Aorta (tissue), 5 donors: ENCODE measurements at places on chromosomes 1 and 21. TPM values are rescaled to one million over a fixed set of nuclear protein-coding genes. Genes with fewer than 3 reads are reported as not detected.

The CFAP141 gene
- not detected for total RNA-seq

The RGS1 gene
- total RNA-seq: 43.4 TPM

The SH2D1B gene
- 0.63 TPM for total RNA-seq

The RAB3B gene
- total RNA-seq: 0.03 TPM

The VWA5B1 gene
- total RNA-seq: not detected

The ANGPTL3 gene
- total RNA-seq: not detected

The UBXN10 gene
- total RNA-seq: 0.23 TPM

The GNAT2 gene
- not detected for total RNA-seq

The TSPAN2 gene
- 83.0 TPM for total RNA-seq

The ATAD3B gene
- 8.1 TPM for total RNA-seq

GRCh38 chr1:220250681-220251080, 21.6 kb downstream of the RAB3GAP2 start:
- no peak for DNase-seq

DNA sequence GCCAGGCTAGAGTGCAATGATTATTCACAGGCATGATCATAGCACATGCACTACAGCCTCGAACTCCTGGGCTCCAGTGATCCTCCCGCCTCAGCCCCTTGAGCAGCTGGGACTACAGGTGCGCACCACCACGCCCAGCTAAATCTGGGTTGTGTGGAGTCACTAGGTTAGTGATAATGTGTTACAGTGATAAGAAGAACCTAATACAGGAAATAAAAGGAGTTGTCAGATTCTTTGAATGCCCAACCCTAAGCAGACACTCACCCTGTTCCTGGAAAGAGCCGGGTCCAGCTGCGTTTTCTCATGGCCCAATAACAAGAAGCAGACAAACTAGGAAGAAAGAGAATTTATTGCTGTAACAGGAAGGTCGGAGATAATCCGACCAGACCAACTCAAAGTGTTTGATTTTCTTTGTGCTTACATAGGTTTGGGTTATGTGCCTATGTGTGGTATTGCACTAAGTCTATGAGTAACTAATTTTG, 8.8 kb downstream of the IFNGR2 start:
- peak; percentile 17 for DNase-seq

- DNase-seq: no peak
Observed at GRCh38 chr1:60890664-60891063, 191.7 kb upstream of the NFIA start.

DNA sequence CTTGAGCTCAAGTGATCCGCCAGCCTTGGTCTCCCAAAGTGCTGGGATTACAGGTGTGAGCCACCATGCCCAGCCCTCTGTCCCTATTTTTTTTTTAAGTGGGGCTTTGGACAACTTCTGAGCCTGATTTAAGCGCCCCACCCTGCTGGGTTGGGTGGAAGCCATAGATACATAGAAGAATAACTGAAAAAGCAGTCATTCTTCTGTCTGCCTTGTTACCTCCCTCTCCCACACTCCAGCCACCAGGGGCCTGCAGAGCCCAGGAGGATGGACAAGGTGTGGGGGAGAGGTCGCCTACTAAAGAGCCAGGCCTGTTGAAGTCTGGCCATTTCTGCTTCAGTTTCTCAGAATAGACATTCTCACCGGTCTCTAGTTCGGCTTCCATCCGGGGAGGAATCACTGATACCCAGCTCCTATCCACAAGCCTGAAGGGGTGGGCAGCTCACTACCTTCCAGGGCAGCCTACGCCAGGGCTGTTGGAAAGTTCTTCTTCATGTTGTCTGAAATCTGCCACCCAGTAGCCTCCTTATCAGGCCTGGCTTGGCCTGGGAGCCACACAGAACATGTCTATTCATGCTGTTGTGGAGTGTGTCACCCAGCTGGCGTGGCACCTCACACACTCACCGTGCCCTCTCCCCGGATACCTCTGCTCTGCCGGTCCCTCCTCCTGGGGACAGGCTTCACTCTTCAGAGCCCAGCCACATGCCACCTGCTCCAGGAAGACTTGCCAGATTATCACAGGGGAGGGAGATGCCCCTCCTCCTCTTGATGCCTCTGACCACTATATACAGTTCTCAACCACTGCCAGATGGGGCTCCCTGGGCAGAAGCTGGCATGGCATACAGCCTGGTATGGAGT, 27.7 kb downstream of the KNCN start:
- DNase-seq: peak; percentile 31

GRCh38 chr1:82377201-82377884, 576.6 kb downstream of the ADGRL2 start:
- no peak for DNase-seq

DNA sequence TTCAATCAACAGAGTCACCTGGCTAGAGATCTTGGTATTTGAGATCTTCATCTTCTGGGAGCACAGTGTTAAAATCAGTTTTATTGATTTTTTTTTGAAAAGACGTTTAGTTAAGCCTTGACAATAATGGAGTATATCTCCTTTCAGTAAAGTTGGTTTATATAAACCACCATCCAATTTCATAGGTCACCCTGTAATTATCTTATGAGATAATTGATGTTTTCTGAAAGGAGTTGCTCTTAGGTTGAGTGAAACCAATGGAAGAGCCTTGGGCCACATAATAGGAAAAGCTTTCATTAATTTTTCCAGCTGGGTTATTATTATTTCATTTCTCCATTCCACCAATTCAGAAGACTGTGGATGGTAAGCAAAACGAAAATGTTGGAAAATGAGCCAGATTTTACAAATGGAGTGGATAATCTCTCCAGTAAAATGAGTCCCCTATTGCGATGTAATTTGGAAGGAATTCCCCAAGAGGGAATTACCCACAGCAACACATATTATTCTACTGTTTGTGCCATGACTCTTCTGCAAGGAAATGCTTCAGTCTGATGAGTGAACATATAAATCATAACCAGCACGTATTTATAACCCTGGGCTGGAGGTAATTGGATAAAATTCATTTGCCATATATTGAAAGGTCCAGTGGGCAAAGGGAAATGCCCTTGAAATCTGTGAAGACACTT, 46.2 kb upstream of the TINAGL1 start:
- DNase-seq: no peak

DNA sequence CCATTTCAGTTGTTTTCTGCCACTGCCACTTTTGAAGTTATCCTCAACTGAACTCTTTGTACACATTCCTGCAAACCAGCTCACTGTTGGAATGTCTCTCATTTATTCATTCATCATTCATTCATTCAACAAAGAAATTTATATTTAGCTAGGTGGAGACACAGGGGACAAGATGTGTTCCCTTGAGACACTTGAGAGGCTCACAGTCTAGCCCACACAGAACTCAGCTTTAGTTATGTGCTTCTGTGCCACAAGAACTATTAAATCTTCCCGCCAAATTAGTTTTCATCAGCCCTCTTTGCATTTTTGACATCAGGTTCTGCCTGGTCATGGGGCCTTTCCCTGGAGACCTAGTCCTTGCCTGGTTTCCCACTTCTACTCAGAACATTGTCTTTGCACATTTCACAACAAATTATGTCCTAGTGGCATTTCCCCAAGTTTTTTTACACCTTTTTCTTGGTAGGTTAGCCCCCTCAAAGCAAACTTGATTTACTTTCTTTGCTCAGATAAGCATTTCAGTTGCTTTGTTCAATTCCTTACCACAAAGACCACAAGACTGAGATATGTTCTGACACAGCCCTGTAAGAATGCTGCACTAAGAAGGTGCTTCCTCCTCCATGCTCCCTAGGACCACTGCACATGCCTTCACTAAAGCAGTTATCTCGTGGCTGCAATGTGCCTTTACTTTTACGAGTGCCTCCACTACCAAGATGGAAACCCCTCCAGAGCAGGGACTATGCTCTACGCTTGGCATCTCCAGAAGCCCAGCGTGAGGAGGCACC, 31.0 kb downstream of the ILDR2 start:
- DNase-seq: no peak

GRCh38 chr1:203176273-203177035, 828 bp upstream of the MYBPH start:
- DNase-seq: peak; percentile 63

DNA sequence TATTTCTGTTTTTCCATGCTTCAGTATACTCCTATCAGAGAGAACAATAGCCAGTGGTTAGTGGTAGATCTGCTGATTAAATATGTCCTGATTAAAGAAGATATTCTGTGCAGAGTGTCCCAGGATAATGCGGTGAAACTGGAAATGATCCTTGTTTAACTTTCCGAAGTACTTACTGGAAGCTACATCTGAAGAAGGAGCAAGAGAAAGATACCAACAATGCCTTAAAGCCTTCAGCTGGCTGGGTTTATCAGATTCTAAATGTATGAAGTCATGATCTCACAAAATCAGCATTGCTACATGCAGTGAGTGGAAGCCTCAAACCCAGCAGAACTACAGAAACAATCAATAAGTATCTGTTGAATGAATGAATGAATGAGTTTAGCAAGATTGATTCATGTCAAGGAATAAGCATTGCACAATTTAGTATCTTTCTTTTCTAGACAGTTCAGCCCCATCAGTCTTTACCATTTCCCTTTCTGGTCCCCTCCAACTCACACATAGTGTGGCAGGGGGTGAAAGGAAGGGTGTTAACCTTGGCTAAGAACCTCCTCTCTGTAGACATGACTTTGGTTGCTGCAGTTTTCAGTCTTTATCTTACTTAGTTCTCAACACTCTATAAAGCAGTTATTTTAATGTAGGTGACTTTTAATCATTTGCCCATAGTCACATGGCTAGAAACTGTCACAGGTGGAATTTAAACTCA, 24.7 kb upstream of the DNASE2B start:
- DNase-seq: no peak

DNA sequence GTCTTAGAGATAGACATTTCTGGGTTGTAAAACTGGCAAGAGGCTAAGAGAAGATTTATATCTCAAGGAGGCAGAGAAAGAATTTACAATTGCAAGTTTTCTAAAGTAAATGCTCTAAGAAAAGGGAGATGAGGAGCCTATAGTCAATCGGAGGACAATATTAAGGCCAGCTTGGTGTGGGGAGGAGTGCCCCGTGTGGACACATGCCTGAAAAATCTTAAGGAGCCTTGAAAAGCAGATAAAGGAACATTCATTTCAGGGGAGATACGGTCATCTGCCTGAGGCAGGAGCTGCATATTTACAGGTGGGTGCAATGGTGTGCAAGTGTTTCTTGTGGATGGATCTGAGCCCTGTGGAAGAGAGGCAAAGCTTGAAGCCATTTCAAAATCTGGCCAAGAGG, 25.6 kb downstream of the FCRL2 start:
- DNase-seq: no peak

- no peak for DNase-seq
Observed at GRCh38 chr1:100893718-100894117, 924 bp downstream of the EXTL2 start.

- DNase-seq: no peak
Observed at GRCh38 chr1:239858057-239858456, 233.6 kb upstream of the FMN2 start.

DNA sequence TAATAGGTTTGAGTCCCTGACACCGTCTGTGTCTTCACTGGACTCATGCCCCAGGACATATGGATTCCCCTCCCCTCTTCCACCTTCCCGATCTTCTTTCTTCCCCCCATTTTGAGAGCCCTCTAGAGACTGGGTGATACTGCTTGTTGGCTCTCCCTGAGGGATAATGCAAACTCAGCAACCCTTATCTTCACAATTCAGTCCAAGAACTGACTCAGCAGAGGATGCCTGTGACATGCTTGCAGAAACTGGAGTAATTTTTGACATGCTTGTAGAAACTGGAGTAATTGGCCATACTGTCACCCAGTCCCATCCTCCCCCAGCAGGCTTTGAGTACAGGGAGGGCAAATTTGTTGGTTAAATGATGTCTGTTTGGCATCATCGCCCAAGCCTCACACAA, 127.6 kb upstream of the CTTNBP2NL start:
- no peak for DNase-seq

DNA sequence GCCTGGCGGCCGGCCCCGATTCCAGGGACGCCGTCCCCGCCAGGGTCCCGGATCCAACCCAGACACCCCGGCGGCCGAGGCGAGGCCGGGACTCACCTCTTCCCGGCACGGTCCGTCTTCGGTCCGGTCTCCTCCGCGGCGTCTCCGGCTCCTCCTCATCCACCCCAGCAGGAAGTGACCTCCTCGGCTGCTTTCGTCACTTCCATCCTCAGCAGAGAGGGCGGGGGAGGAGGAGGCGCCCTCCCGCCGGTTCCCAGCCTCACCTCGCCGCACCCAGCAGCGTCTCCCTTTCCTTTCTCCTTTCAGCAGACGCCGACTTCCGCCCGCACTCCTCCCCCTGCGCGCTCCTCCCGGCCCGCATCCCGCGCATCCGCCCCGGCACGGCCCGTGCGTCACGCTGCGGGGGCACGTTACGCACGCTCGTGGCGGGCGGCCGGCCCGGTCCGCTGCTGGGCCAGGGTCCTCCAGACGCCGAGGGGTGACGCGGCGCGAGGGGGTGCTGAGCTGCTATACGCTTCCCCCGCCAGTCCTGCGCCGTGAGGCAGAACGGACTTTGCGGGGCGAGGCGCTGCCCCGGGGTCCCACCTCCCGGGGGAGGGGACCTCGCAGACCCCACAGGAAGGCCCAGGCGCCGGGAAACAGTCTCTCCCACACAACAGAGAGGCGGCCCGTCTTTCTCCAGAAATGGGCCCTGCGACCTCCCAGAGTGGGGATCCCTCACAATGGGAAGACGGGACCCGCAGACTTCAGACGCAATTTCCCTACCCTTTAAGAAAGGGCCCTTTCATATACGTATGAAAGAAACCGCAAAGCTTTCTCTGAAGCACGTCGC, at the start of gene ETV3:
Gene ETV3, minus strand, starts transcription at position 176 of the 832 bp plus-strand sequence. CDS start 2,043 bp downstream, outside the sequence.
- peak; percentile 95 for DNase-seq

DNA sequence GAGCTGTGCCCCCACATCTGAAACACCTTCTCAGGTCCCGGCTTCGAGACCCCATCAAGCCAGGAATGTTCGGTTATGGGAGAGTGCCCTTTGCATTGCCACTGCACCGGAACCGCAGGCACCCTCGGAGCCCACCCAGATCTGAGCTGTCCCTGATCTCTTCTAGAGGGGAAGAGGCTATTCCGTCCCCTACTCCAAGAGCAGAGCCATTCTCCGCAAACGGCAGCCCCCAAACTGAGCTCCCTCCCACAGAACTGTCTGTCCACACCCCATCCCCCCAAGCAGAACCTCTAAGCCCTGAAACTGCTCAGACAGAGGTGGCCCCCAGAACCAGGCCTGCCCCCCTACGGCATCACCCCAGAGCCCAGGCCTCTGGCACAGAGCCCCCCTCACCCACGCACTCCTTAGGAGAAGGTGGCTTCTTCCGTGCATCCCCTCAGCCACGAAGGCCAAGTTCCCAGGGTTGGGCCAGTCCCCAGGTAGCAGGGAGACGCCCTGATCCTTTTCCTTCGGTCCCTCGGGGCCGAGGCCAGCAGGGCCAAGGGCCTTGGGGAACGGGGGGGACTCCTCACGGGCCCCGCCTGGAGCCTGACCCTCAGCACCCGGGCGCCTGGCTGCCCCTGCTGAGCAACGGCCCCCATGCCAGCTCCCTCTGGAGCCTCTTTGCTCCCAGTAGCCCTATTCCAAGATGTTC, 4.3 kb downstream of the ADAMTSL4 start:
- peak; percentile 74 for DNase-seq

- DNase-seq: no peak
Observed at GRCh38 chr1:29669158-29669871, 433.0 kb downstream of the PTPRU start.

DNA sequence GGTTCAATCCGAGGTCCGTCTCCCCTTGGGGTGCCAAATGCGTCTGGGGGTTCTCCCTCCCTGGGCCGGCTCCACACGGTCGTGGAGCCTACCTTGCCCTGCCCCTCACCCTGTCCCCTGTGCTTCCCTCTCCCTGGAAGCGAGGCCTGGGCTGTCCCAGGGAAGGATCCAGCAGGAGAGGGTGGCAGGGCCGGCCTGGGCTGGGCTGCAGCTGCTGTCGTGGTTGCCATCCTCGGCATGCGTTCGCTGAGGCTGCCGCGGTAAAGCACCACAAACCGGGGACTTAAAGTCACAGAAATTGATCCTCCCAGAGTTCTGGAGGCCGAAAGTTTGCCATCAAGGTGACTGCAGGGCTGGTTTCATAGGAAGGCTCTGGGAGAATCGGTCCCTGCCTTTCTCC, 123.0 kb upstream of the TMPRSS2 start:
- DNase-seq: no peak
